ENCODE measurements at places on chromosomes 16 and 17.

DNA sequence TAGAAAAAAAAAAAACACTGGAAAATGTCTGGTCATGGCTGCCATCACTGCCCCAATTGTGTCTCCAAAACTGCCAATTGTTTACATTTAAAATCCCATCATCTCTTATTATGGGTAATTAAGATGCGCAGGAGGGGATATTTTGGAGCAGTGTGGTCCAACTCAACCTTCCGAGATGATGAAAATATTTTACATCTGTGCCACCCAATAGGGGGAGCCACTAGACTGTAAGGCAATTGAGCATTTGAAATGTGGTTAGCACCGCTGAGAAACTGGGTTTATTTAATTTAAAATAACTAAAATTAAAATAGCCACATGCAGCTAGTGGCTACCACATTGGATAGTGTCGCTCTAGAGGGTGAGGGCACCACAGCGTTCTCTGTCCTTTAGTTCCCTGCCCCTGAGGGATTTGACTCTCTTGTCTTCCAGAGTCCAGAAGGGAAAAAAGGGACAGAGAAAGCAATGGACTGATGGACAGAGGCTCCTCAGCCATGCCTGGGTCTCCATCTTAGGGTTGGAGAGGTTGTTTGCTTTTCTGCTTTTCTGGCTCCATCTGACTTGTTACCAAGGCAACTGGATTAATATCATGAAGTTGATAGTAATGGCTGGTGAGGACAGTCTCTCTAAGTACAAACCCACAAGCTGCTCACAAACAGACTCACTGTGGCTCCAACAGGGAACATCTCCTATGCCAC, 3.5 kb downstream of the MPO start:
- no peak for DNase-seq

GRCh38 chr16:68273459-68273858, 9.1 kb downstream of the SLC7A6 start:
- no peak for DNase-seq

GRCh38 chr17:45218895-45219661, 2.6 kb upstream of the FMNL1 start:
- DNase-seq: peak; percentile 93

GRCh38 chr16:53159781-53160436, 105.1 kb downstream of the CHD9 start:
- DNase-seq: no peak

- DNase-seq: peak; percentile 43
Observed at GRCh38 chr16:81003610-81004460, 2.9 kb downstream of the CMC2 start.

DNA sequence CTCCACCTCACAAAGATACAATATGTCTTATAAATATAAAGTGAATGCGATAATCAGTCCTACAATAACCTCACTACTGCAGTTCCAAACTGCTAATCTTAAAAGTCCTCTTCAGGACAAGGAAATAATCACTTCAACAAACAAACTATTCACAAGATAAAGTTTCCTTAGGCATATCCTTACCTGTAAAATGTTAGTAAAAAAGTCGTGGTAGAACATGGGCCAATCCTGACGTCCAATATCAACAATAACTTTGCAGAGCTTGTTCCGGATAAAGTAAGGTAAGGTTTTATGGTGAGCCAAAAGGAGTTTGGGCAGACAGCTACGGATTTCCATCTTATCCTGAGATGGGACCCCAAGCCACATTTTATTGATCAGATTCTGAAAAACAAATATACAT, 36.0 kb downstream of the XPO6 start:
- no peak for DNase-seq

- no peak for DNase-seq
Observed at GRCh38 chr17:676060-676700, 38.5 kb downstream of the VPS53 start.

- no peak for DNase-seq
Observed at GRCh38 chr16:14522671-14523070, 107.4 kb downstream of the PARN start.

DNA sequence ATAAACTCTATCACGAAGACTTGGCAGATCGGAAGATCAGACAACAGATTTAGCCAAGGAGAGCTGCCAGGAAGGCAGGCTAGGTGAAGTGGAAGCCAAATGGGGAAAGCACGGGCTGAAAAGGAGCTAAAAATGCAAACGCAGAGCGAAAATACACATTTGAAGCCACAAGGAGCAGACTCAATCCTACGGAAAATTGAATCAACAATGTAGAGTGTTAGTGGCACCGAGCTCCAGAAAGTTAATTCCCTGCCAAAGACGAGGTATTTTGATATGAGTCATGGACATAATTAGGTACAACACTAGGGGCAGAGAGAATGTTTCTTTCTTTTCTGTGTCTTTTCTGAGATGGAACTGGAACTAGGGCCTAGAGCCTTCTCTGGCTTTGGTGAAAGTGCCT, 20.7 kb downstream of the GSG1L start:
- no peak for DNase-seq

DNA sequence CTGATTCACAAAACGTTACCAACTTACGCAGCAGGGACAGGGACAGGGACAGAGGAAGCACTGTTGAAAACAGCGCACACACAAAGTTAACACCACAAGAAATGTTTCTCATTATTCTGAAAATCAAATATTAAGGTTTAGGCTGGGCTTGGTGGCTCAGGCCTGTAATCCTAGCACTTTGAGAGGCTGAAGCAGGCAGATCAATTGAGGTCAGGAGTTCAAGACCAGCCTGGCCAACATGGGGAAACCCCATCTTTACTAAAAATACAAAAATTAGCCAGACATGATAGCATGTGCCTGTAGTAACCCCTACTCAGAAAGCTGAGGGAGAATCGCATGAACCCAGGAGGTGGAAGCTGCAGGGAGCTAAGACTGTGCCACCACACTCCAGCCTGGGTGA, 4.2 kb downstream of the CYTH1 start:
- no peak for DNase-seq

DNA sequence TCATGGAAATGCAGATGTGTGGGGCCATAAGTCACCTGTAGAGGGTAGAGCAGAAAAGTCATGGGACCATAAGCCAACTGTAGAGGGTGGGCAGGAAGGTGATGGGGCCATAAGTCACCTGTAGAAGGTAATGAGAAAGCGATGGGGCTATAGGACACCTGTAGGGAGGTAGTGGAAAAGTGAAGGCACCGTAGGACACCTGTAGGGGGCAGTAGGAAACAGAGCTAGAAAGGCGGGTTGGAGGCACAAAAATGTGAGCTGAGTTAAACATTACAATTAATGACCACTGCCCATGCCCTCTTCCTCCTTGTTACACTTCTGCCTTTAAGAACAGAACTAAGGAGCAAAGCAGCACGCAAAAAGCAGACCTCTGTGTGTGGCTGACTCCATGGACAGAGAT, 150.1 kb downstream of the SHISA6 start:
- DNase-seq: no peak

DNA sequence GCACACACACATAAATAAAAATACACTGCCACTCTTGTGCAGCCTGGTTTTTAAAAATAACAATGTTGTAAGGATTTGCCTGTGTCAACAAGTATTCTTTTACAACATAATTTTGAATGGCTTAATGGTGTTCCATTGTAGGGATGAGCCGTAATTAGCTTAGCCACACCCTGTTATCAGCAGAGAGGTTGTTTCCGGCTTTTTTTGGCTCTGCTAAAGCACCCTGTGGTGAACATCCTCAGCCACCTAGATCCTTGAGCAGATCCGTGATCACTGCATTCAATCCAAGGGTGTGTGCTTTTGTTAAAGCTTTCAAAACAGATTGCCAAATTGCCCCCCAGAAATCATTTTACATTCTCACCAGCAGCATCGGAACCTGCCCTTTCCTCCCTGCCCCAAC, 7.0 kb downstream of the KATNB1 start:
- no peak for DNase-seq

DNA sequence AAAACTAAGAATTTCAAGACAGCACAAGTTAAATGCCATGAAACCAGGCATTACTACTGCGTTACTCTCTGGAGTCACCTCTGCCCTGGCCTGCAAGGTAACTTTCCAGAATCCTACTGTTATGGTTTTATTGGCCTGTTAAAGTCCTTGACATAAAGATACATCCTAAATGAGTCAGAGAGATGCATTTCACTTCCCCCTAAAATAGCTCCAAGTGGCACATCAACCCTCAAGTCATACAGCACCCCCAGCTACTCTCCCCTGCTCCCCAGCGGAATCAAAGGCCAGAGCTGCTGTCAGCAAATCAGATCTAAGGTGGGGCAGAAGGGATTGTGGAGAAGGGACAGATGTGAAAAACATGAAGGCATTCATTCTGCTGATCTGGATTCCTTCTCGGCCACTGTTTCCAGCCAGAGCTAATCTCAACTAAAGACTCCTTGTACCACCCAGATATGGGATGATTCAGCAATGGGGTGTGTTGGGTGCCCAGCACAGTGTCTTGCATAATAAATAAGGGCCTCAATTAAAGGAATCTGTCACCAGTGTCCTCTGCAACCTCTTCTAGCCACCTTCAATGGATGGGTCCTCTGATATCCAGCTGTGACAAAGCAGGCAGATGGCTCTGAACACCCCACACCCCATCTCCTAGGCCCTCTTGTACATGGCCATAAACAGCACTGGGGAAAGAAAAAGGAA, 8.5 kb upstream of the CCL1 start:
- no peak for DNase-seq

GRCh38 chr17:16352667-16353316, 477 bp downstream of the CENPV start:
- peak; percentile 70 for DNase-seq

DNA sequence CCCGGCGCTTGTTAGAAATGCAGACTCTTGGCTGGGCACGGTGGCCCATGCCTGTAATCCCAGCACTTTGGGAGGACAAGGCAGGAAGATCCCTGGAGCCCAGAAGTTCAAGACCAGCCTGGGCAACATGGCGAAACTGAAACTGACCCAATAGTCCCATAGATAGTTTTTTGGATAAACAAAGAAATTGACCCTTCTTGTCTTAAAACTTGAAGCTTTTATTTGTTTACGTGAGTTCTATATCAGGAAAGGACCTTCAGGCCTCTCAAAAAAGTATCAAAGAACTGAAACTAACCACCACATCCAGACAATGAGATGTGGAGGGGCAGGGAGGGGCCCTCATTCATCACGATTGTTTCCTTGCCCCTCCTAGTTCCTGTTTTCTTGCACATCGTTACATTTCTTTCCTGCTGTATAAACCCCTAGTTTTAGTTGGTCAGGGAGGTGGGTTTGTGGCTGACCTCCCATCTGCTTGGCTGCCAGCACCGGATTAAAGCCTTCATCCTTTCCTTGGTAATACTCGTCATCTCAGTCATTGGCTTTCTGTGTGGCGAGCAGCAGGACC, 29.9 kb upstream of the PRM1 start:
- DNase-seq: peak; percentile 51

- no peak for DNase-seq
Observed at GRCh38 chr17:5826384-5826783, 242.1 kb upstream of the NLRP1 start.

DNA sequence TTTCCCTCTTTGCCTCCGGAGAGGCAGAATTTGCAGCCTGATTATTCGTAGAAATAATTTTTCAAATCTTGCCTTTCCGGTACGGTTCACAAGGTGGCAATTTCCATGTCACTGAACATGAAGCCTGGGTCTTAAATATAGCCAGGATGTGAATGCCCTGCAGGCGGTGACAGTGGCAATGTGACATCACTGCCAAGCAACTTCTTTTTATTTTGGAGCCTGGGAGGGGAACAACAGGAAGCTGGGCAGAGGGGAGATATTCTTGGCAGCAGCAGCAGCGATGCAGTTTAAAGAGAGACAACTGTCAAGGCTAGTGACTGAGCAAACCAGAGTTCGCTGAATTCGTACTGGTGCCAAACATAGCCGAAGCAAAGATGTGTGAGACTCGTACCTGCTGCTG, 171.1 kb downstream of the SNX29 start:
- no peak for DNase-seq

GRCh38 chr17:66725956-66726355, 109.0 kb upstream of the CACNG5 start:
- DNase-seq: no peak

GRCh38 chr17:75142236-75142971, 10.9 kb upstream of the NT5C start:
- no peak for DNase-seq

GRCh38 chr16:89860747-89861304, 12.6 kb upstream of the TCF25 start:
- DNase-seq: peak; percentile 86

- DNase-seq: no peak
Observed at GRCh38 chr16:82730901-82731300, 104.1 kb downstream of the CDH13 start.

DNA sequence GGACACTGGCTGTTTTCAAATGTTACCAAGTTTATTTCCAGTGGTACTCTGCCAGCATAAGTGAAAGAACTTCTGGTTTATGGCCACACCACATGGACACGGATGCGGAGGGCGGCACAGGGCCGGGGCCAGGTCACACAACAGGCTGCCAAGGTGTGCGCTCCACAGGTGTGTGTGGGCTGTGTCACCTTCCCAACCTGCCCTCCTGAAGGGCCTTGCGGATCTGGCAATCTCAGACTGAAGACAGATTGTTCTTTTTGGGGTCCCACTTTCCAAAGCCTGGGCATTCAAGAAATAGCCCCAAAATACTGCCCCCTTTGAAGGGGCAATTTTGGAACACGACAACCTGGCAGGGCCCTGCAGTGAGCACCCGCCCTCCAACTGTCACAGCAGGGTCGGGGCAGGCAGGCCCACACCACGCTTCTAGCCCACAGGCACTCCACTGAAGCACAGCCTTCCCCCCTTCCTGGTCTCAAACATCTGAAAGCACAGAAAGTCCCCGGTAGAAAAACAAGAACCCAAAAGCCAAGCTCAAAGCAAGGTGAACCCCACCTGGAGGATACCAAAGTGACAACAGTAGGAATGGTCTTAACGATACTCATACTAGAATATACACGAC, 3.5 kb downstream of the CSNK1D start:
- DNase-seq: no peak

DNA sequence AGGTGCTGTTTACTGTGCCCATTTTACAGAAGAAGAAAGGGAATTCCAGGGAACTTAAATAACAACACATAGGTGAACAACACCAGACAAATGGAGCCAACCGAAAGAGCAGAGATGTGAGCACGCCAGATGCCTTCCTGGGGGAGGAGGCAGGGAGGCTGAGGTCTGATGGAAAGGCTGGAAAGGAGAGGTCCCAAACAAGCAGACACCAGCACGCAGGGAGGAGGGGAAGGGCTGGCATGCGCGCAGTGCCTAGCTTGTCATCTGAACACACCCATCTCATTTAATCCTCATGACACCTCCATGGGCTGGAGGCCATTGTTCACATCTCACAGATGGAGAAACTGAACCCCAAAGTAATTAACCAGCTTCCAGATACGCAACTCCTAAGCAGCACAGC, 20.9 kb upstream of the CACNG5 start:
- no peak for DNase-seq

- DNase-seq: no peak
Observed at GRCh38 chr16:80060470-80060869, 459.9 kb upstream of the MAF start.

Data from activated T-cell treated with anti-CD3 and anti-CD28 coated beads, Interleukin-2, amount 50 U/mL, for 48 hours (primary cell).